ENCODE measurements at places on chromosomes 1 and 21.

DNA sequence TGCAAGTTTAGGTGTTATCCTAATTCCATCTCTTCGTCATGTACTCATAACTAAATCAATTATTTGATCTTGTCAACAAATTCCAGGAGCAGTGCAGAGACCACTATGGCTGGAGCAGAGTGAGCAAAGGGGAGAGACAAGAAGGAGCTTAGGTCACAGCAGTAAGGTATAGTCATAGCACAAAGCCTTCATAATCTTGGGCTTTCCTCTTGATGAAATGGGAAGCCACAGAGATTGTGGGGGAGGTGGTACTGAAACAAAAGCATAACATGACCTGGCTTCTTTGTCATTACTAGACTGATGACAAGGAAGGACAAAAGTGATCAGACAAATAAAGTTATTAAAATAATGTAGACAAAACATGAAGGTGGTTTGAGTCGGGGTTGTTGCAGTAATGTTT lies 60.1 kb upstream of the PTGS2 start:
- DNase-seq: no peak

DNA sequence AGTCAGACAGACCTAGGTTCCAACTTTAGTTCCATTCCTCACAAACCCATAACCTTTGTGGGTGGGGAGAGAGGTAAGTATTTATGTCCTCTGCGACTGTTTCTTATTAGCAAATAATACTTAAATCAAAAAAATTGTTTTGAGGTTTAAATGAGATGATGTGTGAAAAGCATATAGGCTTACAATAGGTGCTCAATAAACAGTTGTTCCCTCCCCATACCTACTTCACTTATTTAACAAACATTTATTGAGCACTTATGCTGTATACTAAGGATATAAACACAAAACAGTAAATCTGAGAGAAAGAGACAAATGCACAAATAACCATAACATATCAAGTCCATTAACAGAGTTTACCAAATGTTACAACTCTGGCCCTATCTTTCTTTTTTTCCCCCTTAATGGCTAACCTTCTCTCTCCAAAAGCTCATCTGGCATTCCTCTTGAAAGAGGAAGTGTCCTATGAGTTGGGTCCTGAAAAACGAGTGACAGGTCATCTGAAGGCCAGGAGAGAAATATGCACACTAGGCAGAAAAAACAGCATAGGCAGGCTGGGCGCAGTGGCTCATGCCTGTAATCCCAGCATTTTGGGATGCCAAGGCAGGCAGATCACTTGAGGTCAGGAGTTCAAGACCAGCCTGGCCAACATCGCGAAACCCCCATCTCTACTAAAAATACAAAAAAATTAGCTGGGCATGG lies 10.3 kb downstream of the PIGM start:
- DNase-seq: no peak

DNA sequence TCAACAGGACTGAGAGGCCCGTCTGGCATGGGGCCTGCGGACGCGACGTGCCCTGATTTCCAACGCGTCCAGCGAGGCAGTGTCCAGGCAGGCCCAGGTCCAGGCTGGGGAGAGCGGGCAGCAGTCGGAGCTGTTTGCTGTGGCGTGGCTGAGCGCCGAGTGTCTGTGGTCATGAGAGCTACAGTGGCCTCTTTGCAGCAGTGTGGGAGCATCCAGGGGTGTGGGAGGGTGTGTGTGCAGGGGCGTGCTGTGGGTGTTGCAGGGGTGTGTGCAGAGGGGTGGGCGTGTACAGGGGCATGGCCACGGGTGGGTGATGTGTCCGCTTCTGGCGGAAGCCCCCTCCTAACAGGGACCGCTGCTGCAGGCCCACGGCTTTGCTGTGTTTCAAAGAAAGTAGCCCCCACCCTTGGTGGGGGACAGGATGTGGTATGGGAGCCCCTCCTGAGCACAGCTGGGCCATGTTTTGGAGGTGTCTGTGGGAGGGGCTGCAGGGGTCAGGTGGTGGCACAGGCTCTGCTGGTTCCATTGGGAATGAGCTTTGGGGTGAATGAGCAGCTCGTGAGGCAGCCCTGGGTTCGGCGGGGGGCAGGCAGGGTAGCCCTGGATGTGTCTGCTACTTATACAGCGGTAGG lies 17.7 kb downstream of the PLCH2 start:
- DNase-seq: no peak

DNA sequence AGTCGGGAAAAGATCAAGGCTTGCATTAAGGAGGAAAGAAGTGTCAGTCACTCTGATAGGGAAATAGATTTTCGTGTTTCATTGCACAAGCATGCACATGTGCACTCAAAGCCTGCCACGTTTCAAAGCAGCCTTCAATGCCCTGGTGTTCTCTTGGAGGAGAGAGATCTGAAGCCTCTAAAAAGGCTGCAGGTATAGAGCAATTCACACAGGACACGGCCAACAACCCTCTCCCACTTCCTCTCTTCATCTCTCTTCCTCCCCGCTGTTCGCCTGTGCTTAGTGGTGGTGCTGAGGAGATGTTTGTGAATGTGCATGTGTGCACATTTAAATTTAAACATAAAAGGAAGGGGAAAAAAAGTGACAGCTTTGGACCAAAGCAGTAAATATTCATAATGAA lies 117.7 kb downstream of the NUF2 start:
- DNase-seq: no peak

- no peak for DNase-seq
These were observed 149.4 kb downstream of the TRABD2B start for GRCh38 chr1:47847763-47848162.

DNA sequence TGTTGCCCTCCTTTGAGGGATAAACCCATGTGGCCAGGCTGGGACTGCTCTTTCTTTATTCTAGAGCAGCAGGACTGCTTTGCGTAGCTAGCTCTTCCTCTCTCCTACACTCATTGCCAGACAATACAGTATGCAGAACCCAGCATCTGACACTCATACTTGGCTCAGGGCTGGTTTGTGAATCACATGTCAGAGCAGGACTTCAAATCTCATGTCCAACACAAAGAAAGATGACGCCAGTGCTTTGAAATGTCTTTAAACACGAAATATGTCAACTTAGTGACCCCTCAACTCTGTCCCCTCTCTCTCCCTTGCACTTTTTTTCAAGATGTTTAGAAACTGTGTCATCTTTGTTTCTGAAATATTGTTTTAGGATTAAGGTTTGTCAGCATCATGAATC lies 135.0 kb downstream of the TGFB2 start:
- DNase-seq: no peak

All from mucosa of descending colon (tissue), 3 donors.